ENCODE measurements at places on chromosomes 5 and 9. TPM values are rescaled to one million over a fixed set of nuclear protein-coding genes. Genes with fewer than 3 reads are reported as not detected.

Gene CEP120
- total RNA-seq = 23.5 TPM

DNA sequence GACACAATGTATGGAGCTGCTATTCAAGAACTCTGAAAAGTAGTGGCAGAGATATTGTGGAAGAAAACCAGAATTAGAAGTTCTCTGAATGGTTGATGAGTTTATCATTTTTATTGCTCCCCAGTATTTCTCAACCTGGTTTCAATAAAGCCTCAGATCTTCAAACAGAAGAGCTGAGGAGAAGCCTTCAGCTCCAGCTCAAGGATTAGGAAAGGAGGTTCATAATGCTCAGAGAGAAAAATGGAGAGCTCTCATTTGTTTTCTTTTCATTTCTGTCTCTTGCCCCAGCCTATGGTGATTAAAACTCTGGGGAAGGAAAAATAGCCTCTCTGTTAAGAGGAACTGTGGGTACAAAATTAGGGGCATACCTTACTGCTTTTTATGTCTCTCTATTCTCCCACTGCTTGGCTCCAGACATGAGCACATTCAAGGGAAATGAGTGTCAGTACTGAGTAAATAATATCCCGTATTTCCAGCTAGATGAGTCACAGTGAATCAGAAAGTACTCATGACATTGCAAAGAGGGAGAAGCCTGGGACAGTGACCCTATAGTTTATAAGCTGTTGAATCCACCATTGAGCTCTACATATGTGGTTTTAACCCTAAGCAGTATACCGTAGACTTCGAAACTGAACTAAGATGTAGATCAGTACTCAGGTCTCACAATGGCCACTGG lies 138.1 kb downstream of the EMB start:
- H3K27ac ChIP-seq = no peak overlapping the region
- no peaks in the 10 kb centered on the region for H3K27me3 ChIP-seq
- DNase-seq = no peak
- H3K36me3 ChIP-seq = no peaks in the 10 kb centered on the region
- no peak overlapping the region for H3K4me3 ChIP-seq

DNA sequence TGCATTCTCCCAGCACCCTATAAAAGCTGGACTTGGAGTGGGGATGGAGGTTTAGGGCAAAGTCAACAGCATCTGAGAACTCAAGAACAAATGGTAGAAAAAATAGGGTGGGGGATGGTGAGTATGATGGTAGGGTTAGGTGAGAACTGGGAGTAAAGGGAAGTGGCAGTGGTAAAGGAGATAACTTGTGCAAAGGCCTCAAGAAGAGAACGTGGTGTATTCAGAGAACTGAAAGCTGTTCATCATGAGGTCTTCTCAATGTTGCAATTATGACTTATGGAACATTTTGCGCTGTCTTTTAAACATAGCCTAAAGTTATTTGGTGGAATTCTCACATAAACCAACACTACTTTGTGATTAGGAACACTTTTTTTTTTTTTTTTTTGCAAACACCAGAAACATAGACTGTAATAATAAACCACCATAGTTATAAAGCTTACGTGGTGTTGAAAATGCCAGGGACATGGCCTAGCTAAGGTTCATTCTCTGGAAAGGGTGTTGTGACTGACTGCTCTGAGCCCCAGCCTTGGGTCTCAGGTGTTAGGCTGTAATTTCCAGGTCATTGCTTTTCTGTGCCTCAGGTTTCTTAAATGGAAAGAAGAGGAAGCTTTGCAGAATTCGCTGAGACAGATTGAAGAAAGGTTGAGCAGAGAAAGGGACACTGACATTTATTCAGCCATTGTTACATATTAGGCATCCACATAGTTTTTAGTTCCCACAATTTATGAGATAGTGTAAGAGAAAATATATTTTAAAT lies 19.2 kb upstream of the TXNDC8 start:
- H3K27ac ChIP-seq = no peak overlapping the region
- no peaks in the 10 kb centered on the region for H3K36me3 ChIP-seq
- H3K4me3 ChIP-seq = no peak overlapping the region
- no peaks in the 10 kb centered on the region for H3K4me1 ChIP-seq
- no peaks in the 10 kb centered on the region for H3K27me3 ChIP-seq
- DNase-seq = no peak

DNA sequence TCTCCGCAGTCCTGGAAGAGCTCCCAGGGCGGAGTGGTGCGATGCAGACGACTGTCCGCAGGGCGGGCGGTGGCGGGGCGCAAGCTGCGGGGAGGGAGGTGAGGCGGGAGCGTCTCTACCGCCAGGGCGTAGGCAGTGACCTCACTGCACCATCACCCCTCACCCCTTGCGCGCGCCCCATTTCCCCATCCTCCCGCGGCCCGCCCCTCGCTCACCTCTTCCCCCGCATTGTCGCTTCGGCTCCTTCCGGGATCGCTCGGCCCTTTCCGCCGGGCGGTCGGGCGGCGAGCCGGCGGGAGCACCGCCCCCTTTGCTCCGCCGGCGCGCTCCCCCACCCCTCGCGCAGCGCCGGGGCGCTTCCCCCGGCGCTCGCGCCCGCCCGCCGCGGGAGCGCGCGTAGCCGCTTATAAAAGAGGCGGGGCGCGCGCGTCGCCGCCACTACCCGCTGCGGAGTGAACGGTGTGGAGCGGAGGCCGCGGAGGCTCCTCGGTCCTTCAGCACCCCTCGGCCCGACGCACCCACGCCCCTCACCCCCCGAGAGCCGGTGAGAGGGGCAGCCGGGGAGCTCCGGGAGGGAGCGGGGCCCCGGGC lies at the start of gene SPTAN1:
TSS of gene SPTAN1 (plus strand) at position 435 of the 591 bp plus-strand sequence. CDS start 14,154 bp downstream, outside the sequence.
- peak; percentile 96 for DNase-seq
- peak within 1 kb of the TSS; percentile 76 for H3K4me3 ChIP-seq
- H3K36me3 ChIP-seq = no peaks in the 10 kb centered on the region
- no peaks in the 10 kb centered on the region for H3K27me3 ChIP-seq

Gene IFNA21
- total RNA-seq = not detected

DNA sequence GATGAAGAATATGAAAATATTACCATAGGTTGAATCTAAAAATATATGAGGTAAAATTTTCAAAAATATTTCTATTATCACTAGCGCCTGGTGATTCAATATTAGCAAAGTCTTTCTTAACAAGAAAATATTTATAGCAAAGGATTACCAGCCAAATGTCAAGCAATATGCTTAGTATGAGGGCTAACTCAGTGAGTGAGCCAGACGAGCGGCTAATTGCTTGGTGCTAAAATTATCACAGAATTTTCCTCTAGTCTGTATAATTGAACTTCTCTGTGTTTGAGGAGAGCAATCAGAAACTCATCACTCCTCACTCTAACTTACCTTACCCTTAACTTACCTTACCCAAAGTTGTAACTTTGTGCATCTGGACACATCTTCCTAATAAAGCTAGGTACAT lies 304.9 kb upstream of the PRR16 start:
- no peaks in the 10 kb centered on the region for H3K27me3 ChIP-seq
- no peaks in the 10 kb centered on the region for H3K36me3 ChIP-seq
- H3K27ac ChIP-seq = no peak overlapping the region
- no peaks in the 10 kb centered on the region for H3K4me1 ChIP-seq
- DNase-seq = no peak

Gene PCYOX1L
- total RNA-seq = 22.6 TPM

Gene PCDHB7
- not detected for total RNA-seq

Gene RIGI
- 5.9 TPM for total RNA-seq

DNA sequence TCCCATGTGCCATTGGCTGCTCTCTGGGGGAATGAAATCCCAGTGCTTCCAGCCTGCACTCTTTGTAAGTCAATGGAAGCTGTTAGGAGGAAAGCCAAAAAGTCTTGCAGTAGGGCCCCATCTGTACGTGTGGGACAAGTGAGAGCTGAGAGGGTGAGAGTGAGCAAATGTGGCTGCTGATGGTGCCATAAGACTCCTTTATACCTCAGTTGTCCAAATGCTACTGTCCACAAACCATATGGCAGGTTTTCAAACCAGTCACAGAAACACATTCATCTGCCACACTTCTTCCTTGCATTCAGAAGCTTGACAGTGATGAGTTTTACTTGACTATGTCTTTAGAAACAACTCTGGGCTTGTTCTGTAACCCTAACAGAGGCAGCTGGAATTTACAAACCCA lies 543.8 kb downstream of the CSNK1G3 start:
- H3K27ac ChIP-seq = no peak overlapping the region
- H3K4me3 ChIP-seq = no peak overlapping the region
- H3K27me3 ChIP-seq = no peaks in the 10 kb centered on the region
- DNase-seq = no peak

Gene MOB3B
- total RNA-seq = 0.20 TPM

DNA sequence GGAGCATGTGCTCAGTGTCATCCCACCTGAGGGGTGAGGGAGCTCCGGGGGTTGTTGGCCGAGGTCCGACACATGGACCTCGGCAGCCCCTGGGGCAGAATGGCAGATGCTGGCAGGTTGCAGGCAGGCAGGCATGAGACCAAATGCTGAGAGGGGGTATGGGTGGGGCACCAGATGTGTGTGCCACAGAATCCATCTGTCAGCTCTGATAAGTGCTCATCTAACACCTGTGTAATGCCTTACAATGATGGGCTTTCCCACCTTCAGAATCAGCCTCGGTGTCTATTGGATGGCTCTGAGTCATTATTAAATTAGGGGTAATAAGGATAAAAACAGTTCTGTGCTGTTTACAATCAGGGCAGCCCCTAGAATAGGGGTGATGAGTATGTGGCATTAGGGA lies 73.1 kb upstream of the SAP30L start:
- H3K4me3 ChIP-seq = no peak overlapping the region
- no peak for DNase-seq
- H3K27me3 ChIP-seq = no peaks in the 10 kb centered on the region
- no peaks in the 10 kb centered on the region for H3K36me3 ChIP-seq

DNA sequence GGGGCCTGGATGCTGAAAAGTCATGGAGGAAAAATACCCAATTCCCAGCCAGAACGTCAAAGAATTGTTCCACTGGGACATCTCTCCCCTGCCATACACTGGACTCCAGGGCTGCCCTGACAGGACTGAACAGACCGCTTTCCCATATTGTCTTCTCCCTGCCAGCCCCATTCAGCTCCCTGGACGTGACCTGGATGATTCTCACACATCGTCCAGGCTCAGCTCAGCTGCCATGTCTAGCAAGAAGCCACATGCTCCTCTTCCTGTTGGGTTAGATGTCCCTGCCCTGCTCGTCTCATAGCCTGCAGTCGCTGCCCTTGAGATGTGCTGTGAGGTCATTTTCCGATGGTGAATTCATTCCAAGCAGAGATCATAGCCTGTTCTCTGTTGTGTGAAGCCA lies 37.4 kb downstream of the FOXI1 start:
- no peak overlapping the region for H3K27ac ChIP-seq
- H3K27me3 ChIP-seq = no peaks in the 10 kb centered on the region
- no peaks in the 10 kb centered on the region for H3K4me1 ChIP-seq
- no peaks in the 10 kb centered on the region for H3K36me3 ChIP-seq

- no peaks in the 10 kb centered on the region for H3K36me3 ChIP-seq
- no peak overlapping the region for H3K4me3 ChIP-seq
- H3K4me1 ChIP-seq = no peaks in the 10 kb centered on the region
- H3K27ac ChIP-seq = no peak overlapping the region
- DNase-seq = no peak
- H3K27me3 ChIP-seq = no peaks in the 10 kb centered on the region
Observed at GRCh38 chr5:126031989-126032716, 391.1 kb upstream of the GRAMD2B start.

DNA sequence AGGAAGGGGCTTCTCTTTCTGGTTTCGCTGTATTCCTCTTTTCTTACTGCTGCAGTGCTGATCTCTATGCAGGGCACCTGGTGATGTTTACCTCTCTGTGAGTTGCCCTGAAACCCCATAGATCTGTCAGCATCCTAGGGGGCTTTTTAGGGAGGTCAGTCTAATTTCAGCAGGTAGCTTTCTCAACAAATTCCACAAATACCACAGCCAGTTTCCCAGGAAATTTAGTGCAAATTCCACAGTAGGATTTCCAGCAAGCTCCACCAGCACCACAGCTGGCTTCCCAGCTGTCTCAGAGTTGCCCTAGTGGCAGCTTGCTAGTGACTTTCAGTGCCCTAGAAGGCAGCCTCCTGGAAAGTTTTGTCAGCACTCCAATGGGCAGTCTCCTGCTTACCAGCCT lies 379.1 kb upstream of the SMC2 start:
- no peaks in the 10 kb centered on the region for H3K27me3 ChIP-seq
- no peaks in the 10 kb centered on the region for H3K4me1 ChIP-seq
- H3K36me3 ChIP-seq = no peaks in the 10 kb centered on the region
- no peak for DNase-seq

Gene TRIM52
- total RNA-seq = 14.1 TPM

DNA sequence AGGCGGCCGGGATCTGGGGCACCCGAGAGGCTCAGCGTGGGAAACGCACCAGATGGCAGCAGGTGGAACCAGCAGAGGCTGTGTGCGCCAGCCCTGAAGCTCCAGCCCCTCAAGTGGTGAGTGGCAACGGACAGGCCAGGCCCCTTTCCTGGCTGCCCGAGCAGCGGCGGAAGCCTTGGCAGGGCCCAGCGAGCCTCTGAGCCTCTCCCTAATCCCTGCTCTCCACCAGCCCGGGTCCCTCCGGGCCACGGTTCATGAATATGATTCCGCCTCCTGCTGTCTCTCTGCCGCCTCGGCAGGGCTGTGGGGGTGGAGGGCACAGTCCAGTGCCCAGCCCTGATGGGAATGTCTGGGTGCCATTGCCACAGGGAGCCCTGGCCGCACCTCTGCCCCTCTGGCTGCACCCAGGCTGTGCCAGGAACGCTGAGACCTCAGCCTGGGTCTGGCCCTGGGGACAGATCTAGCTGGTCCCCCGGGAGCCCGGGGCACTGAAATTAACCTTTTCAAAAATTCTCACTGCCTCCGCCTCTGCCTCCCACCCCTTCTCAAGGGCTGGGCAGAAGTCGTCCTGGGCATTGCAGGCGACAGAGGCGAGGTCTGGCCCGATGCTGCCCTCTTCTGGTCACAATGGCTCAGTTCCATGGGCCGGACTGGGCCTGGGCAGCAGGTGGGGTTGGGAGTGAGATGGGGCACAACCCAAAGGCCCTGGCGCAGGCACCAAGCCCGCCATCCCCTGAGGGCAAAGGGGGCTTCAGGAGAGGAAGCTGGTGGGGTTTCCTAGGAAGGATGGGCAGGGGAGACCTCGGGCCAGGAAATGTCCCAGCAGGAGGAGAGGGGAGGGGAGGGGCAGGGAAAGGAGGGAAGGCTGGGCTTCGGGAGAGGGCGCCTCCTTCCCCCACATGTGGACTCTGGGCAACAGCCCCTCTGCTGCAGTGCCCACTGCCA lies 20.3 kb downstream of the CCDC187 start:
- H3K27ac ChIP-seq = no peak overlapping the region
- no peak overlapping the region for H3K4me3 ChIP-seq
- H3K36me3 ChIP-seq = no peaks in the 10 kb centered on the region
- no peaks in the 10 kb centered on the region for H3K4me1 ChIP-seq

- no peaks in the 10 kb centered on the region for H3K27me3 ChIP-seq
- H3K27ac ChIP-seq = no peak overlapping the region
- no peak for DNase-seq
- no peaks in the 10 kb centered on the region for H3K4me1 ChIP-seq
- no peak overlapping the region for H3K4me3 ChIP-seq
Observed at GRCh38 chr9:76374783-76375559, 19.3 kb downstream of the RFK start.

Gene NR2F1-AS1
- total RNA-seq = not detected
